ENCODE measurements at places on chromosomes 16 and 17.

- H3K27me3 ChIP-seq = no peaks in the 10 kb centered on the region
- H3K27ac ChIP-seq = no peak overlapping the region
- DNase-seq = no peak
- peaks cover 20% of the 10 kb centered on the region for H3K4me1 ChIP-seq
- H3K36me3 ChIP-seq = peaks cover 27% of the 10 kb centered on the region
Observed at GRCh38 chr17:75559958-75560533, 27.6 kb upstream of the MYO15B start.

DNA sequence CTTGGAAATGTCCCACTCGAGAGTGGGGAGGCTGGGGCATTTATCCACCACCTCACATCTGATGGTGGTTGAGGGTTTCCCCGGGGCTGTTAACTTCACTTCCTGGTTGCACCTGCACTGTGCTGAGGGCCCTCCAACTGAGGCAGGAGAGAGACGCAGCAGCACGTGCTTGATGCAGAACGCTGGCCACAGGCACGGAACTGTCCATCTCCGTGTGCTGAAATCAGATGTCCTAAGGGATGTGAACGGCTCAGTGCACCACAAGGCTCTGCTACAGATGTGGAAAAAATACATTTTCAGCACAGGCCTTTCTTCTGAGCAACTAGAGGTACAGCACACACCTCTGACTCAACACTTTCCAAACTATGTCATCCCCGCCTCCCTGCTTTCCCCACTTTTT lies 114.8 kb upstream of the C16orf82 start:
- no peaks in the 10 kb centered on the region for H3K36me3 ChIP-seq
- H3K27me3 ChIP-seq = no peaks in the 10 kb centered on the region
- H3K4me1 ChIP-seq = no peaks in the 10 kb centered on the region
- H3K4me3 ChIP-seq = no peak overlapping the region
- no peak for DNase-seq

GRCh38 chr17:49444384-49444783 lies 29.7 kb upstream of the PHB1 start:
- no peak overlapping the region for H3K27ac ChIP-seq
- no peak overlapping the region for H3K4me3 ChIP-seq

DNA sequence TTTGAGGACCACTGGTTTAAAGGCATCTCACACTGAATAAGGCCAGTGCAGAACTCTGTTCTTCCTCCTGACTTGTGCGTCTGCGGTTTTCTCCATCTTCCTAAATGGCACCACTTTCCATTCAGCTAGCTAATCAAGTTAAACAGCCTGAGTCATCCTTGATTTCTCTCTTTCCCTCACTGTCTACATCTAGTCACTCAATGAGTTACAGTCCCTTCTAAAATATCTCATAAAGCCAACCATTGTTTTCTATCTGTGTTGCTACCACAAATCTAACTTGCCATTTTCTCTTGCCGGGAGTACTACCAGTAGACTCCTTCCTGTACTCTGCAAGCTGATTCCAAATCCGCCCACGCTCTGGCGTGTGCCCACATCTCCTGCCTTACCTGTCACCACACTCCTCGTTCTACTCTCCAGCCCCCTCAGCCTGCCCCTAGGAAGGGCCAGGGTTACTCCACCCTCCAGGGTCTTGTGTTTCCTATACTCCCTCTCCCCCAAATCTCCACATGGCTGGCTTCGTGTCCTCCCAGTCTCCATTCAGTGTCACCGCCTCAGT lies 324.5 kb downstream of the SNX29 start:
- no peaks in the 10 kb centered on the region for H3K27me3 ChIP-seq
- H3K27ac ChIP-seq = no peak overlapping the region
- peaks cover 4% of the 10 kb centered on the region for H3K4me1 ChIP-seq
- H3K36me3 ChIP-seq = no peaks in the 10 kb centered on the region
- no peak for DNase-seq
- no peak overlapping the region for H3K4me3 ChIP-seq

DNA sequence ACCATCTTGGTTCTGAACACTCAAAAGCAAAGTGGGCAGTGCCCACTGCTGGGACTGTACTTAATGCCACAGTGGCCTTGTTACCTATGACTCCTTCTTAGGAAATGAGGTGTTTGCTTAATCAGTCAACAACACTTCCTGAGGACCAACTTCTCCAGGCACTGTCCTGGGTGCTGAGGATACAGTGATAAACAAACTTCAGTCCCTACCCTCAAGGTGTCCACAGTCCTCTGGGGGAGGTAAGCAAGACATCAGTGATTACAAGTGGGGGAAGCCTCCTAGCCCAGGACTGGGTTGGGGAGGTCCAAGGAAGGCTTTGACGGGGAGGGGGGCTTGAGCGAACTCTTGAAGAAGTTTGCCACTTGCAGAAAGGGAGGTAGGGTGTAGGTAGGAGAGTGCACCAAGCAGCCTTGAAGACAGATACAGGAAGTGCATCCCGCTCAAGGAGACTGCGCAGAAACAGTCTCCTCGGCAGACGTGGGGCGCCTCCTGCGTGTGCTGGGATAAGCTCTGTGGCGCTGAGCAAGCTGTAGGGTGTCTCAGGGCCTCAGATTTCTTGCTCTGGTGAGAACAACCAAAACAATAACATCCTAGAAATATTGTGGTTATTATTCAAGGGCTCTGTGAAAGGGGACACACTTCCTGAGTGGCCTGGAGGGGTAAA lies 2.6 kb upstream of the ABCC3 start:
- H3K4me1 ChIP-seq = peaks cover 12% of the 10 kb centered on the region
- no peaks in the 10 kb centered on the region for H3K36me3 ChIP-seq
- no peak for DNase-seq
- H3K27ac ChIP-seq = no peak overlapping the region
- H3K27me3 ChIP-seq = peaks cover 33% of the 10 kb centered on the region
- peak overlapping the region; percentile 56 for H3K4me3 ChIP-seq

DNA sequence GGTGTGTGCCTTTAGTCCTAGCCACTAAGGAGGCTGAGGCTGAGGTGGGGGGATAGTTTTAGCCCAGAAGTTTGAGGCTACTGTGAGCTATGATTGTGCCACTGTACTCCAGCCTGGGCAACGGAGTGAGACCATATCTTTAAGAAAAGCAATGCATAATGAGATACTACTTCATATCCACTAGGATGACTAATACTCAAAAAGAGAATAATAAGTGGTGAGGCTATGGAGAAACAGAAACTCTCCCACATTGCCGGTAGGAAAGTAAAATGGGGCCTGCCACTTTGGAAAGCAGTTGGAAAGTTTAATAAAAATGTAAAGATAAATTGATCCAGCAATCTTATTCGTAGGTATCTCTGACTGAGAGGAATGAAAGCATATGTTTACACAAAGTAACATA lies 4.6 kb upstream of the NPIPB2 start:
- H3K4me1 ChIP-seq = peaks cover 2% of the 10 kb centered on the region
- no peak overlapping the region for H3K27ac ChIP-seq
- H3K36me3 ChIP-seq = no peaks in the 10 kb centered on the region
- no peaks in the 10 kb centered on the region for H3K27me3 ChIP-seq
- H3K4me3 ChIP-seq = no peak overlapping the region

GRCh38 chr17:63639125-63639524 lies 16.9 kb downstream of the MAP3K3 start:
- no peak overlapping the region for H3K4me3 ChIP-seq
- H3K36me3 ChIP-seq = peaks cover 6% of the 10 kb centered on the region
- peaks cover 2% of the 10 kb centered on the region for H3K4me1 ChIP-seq
- no peaks in the 10 kb centered on the region for H3K27me3 ChIP-seq

GRCh38 chr16:25013751-25014499 lies 1.2 kb downstream of the ARHGAP17 start:
- H3K27ac ChIP-seq = no peak overlapping the region
- H3K27me3 ChIP-seq = no peaks in the 10 kb centered on the region
- H3K36me3 ChIP-seq = peaks cover 4% of the 10 kb centered on the region
- H3K4me1 ChIP-seq = peaks cover 3% of the 10 kb centered on the region
- no peak overlapping the region for H3K4me3 ChIP-seq

- no peaks in the 10 kb centered on the region for H3K4me1 ChIP-seq
- DNase-seq = no peak
- H3K27me3 ChIP-seq = no peaks in the 10 kb centered on the region
- no peak overlapping the region for H3K4me3 ChIP-seq
Observed at GRCh38 chr16:13928646-13929045, 8.7 kb downstream of the ERCC4 start.

DNA sequence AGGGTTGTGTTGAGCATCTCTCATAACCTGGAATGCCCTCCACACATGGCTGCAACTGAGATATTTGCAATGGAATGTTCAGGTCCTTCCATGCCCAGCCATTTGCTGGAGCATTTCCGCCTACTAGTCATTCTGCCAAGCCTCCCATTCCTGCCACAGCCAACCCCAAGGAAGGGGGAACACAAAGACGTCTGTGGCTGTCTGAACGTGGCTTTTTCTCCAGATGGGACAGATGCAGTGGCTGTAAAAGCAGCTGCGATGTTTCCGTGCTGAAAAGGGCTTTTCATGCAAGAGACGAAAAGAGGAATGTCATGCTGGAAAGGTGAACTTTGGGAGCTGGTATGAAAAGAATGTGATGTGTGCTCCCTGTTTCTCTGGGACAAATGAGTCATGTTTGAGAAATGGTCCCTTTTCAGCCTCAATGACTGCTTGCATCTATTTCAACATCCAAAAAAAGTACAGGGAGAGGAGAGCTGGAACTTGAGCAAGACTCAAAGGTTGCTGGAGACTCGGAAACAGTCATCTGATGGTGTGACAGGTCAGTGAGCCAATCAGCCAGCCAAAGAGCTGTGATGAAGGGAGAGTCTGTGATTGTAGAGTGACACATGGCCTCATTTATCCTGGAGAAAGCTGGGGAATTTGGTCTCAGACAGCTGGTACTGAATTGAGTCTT lies 208.9 kb downstream of the SHISA9 start:
- H3K36me3 ChIP-seq = no peaks in the 10 kb centered on the region
- H3K4me3 ChIP-seq = no peak overlapping the region

GRCh38 chr16:29662000-29662728 lies 883 bp upstream of the SPN start:
- H3K27ac ChIP-seq = no peak overlapping the region
- no peaks in the 10 kb centered on the region for H3K36me3 ChIP-seq
- H3K27me3 ChIP-seq = no peaks in the 10 kb centered on the region

- H3K4me1 ChIP-seq = no peaks in the 10 kb centered on the region
- H3K36me3 ChIP-seq = no peaks in the 10 kb centered on the region
Observed at GRCh38 chr16:74192281-74192797, 104.3 kb upstream of the PSMD7 start.

GRCh38 chr17:37219876-37220606 lies 155.7 kb upstream of the C17orf78 start:
- no peak overlapping the region for H3K4me3 ChIP-seq
- no peaks in the 10 kb centered on the region for H3K27me3 ChIP-seq
- no peaks in the 10 kb centered on the region for H3K4me1 ChIP-seq
- H3K36me3 ChIP-seq = peaks cover 4% of the 10 kb centered on the region
- peak; percentile 43 for DNase-seq
- H3K27ac ChIP-seq = no peak overlapping the region

- no peak overlapping the region for H3K27ac ChIP-seq
- H3K36me3 ChIP-seq = no peaks in the 10 kb centered on the region
- H3K4me1 ChIP-seq = peaks cover 11% of the 10 kb centered on the region
Observed at GRCh38 chr16:88939972-88940861, 36.8 kb downstream of the CBFA2T3 start.

DNA sequence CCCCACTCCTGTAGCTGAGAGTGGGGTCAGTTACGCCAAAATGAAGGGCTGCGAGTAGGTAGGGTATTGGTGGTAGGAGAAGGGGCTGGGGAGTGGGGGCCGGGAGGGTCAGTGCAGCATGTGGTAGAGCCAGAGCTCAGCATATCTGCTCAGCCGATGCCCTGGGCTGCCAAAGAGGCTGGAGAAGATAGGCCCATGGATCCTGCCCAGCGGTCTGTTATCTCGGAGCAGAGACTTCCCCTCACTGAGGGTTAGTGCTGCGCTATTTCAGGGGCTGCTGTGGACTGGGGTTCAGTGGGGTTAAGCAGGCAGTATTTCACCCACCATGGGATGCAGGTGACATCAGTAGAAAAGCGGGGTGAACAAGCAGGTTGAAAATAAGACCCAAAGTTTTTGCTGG lies 19.7 kb downstream of the RHBDL3 start:
- no peaks in the 10 kb centered on the region for H3K27me3 ChIP-seq
- H3K4me1 ChIP-seq = no peaks in the 10 kb centered on the region
- no peaks in the 10 kb centered on the region for H3K36me3 ChIP-seq

GRCh38 chr17:44384823-44385286 lies 4.6 kb downstream of the ITGA2B start:
- no peak overlapping the region for H3K4me3 ChIP-seq
- no peaks in the 10 kb centered on the region for H3K36me3 ChIP-seq
- H3K27ac ChIP-seq = no peak overlapping the region
- H3K4me1 ChIP-seq = peaks cover 7% of the 10 kb centered on the region
- peaks cover 22% of the 10 kb centered on the region for H3K27me3 ChIP-seq

GRCh38 chr17:80151333-80151732 lies 4.4 kb upstream of the EIF4A3 start:
- peak overlapping the region; percentile 70 for H3K27ac ChIP-seq
- DNase-seq = peak; percentile 91
- H3K4me1 ChIP-seq = peaks cover 20% of the 10 kb centered on the region
- no peaks in the 10 kb centered on the region for H3K27me3 ChIP-seq

- peaks cover 43% of the 10 kb centered on the region for H3K36me3 ChIP-seq
- H3K27me3 ChIP-seq = no peaks in the 10 kb centered on the region
- DNase-seq = peak; percentile 35
- peak overlapping the region; percentile 88 for H3K4me3 ChIP-seq
- no peak overlapping the region for H3K27ac ChIP-seq
Observed at GRCh38 chr16:23679274-23679985, 741 bp downstream of the PLK1 start.

DNA sequence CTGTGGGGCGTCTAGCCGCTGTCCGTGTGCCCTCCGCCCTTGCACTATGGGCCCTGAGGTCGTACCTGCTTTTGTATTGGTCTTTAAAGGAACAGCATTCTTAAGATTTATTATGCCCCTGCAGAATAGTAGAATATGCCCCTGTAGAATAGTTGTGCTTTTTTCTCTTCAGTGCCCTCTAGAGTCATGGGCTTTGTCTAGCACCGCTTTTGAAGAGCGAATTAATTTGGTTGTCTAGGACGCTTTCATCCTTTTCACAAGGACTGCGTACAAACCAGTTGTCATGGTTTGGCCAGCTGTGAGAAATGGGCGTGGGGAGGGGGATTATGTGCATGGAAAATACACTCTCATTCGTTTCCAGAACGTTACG lies 621 bp downstream of the CEP95 start:
- H3K27me3 ChIP-seq = no peaks in the 10 kb centered on the region
- H3K36me3 ChIP-seq = peaks cover 29% of the 10 kb centered on the region
- H3K27ac ChIP-seq = peak overlapping the region; percentile 80
- no peaks in the 10 kb centered on the region for H3K4me1 ChIP-seq
- peak overlapping the region; percentile 96 for H3K4me3 ChIP-seq

GRCh38 chr17:5019475-5019956 lies 15.7 kb downstream of the SLC52A1 start:
- no peak overlapping the region for H3K4me3 ChIP-seq
- peaks cover 71% of the 10 kb centered on the region for H3K36me3 ChIP-seq
- H3K27ac ChIP-seq = no peak overlapping the region

GRCh38 chr16:57007530-57007929 lies 18.2 kb downstream of the NLRC5 start:
- H3K36me3 ChIP-seq = no peaks in the 10 kb centered on the region
- H3K4me3 ChIP-seq = no peak overlapping the region
- H3K4me1 ChIP-seq = no peaks in the 10 kb centered on the region
- no peak overlapping the region for H3K27ac ChIP-seq

Measured in trophoblast cell (in vitro differentiated cells and primary cell).